Subcutaneous adipose tissue (tissue), 4 donors: ENCODE measurements at places on chromosomes 6 and 20. TPM values are rescaled to one million over a fixed set of nuclear protein-coding genes. Genes with fewer than 3 reads are reported as not detected.

Gene SLC17A1
- total RNA-seq = not detected

Gene AIG1
- 45.6 TPM for total RNA-seq

Gene SMIM26
- total RNA-seq = 131 TPM

Gene TXLNB
- total RNA-seq = 2.0 TPM

Gene RAET1L
- not detected for total RNA-seq

Gene PAK5
- total RNA-seq = not detected

Gene MCCD1
- not detected for total RNA-seq

Gene TMEM244
- total RNA-seq = not detected

Gene RFX6
- total RNA-seq = not detected

Gene LGSN
- total RNA-seq = not detected

Gene TBC1D32
- total RNA-seq = 12.6 TPM

Gene SAYSD1
- 19.2 TPM for total RNA-seq

Gene PLA2G7
- total RNA-seq = 2.4 TPM

Gene ZNF451
- 83.5 TPM for total RNA-seq

Gene DEFB125
- not detected for total RNA-seq

Gene CASS4
- total RNA-seq = 4.0 TPM

Gene FAM217A
- not detected for total RNA-seq

Gene OPRL1
- 2.7 TPM for total RNA-seq

Gene SSTR4
- total RNA-seq = not detected

Gene PRDM13
- not detected for total RNA-seq

Gene SLC22A2
- total RNA-seq = not detected

Gene DEFB129
- not detected for total RNA-seq

Gene BACH2
- 3.4 TPM for total RNA-seq

Gene MUCL3
- total RNA-seq = not detected

Gene CEP250
- 17.5 TPM for total RNA-seq

Gene SLA2
- 0.85 TPM for total RNA-seq

Gene TMEM217
- total RNA-seq = 0.44 TPM

Gene SLC25A27
- total RNA-seq = 32.6 TPM

Gene SNX21
- total RNA-seq = 73.6 TPM

Gene FAM83C
- not detected for total RNA-seq

Gene OVOL2
- not detected for total RNA-seq

Gene TCP11
- not detected for total RNA-seq

Gene TBXT
- total RNA-seq = not detected

Gene ECT2L
- 0.51 TPM for total RNA-seq

Gene PPP1R14C
- total RNA-seq = not detected

Gene ELMO2
- total RNA-seq = 54.7 TPM
